Left kidney (tissue), 8 donors: ENCODE measurements at places on chromosomes 3 and 15. TPM values are rescaled to one million over a fixed set of nuclear protein-coding genes. Genes with fewer than 3 reads are reported as not detected.

Gene MNS1
- 35.2 TPM for polyA plus RNA-seq

Gene PAQR9
- polyA plus RNA-seq, result 0.68 TPM

Gene IMPG2
- 0.76 TPM for polyA plus RNA-seq

Gene PAK2
- polyA plus RNA-seq, result 88.6 TPM

Gene CGNL1
- polyA plus RNA-seq, result 63.7 TPM
